ENCODE measurements at places on chromosomes 13 and 19.

- DNase-seq, result peak; percentile 81
These were observed 1.8 kb upstream of the SSBP4 start for GRCh38 chr19:18417250-18418028.

DNA sequence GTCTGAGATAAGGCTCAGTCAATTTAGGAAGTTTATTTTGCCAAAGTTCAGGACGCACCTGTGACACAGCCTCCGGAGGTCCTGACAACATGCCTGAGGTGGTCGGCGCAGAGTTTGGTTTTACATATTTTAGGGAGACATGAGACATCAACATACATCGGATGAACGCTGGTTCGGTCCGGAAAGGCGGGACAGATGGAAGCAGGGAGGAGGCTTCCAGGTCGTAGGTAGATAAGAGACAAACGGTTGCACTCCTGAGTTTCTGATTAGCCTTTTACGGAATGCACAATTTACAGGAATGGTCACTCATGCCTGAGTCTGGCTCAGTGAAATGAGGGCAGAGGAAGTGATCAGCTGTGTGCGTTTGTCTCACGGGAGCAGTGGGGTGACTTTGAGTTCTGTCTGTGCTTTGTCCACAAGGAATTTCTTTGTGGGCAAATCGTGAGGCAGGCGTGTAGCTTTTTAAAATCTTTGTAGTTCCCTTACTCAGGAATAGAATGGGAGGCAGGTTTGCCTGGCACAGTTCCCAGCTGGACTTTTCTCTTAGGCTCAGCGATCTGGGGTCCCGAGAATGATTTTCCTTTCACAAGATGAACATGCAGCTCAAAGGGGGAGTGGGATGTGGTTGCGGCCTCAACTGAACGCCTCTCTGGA is 36.2 kb downstream of the C13orf46 start:
- no peak for DNase-seq

- peak; percentile 84 for DNase-seq
These were observed 122.5 kb downstream of the STK24 start for GRCh38 chr13:98454389-98454881.

GRCh38 chr13:73055813-73056564 is 2.8 kb upstream of the KLF5 start:
- peak; percentile 90 for DNase-seq

DNA sequence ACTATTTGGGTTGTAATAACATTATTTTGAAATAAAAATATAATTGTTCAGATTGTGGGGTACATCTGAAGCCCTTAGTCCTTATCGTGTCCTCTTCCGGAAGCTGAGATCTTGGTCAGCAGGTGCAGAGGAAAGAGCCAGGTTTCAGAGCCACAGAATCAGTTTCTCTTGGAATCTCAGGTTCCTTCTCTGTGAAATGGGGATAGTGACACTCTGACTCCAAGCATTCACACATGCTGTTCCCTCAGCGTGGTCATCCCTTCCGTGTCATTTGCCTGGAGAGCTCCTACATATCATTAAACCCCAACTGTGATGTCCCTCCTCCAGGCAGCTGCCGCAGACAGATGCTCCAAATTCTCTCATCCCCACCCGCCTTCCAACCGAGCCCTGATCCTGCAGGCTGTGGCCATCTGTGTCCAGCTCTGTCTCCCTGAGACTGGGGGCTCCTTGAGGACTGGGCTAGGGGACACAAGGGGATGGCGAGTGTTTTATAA is 59.8 kb downstream of the AP1M1 start:
- no peak for DNase-seq

GRCh38 chr19:38900743-38901190 is 998 bp downstream of the NFKBIB start:
- peak; percentile 10 for DNase-seq

DNA sequence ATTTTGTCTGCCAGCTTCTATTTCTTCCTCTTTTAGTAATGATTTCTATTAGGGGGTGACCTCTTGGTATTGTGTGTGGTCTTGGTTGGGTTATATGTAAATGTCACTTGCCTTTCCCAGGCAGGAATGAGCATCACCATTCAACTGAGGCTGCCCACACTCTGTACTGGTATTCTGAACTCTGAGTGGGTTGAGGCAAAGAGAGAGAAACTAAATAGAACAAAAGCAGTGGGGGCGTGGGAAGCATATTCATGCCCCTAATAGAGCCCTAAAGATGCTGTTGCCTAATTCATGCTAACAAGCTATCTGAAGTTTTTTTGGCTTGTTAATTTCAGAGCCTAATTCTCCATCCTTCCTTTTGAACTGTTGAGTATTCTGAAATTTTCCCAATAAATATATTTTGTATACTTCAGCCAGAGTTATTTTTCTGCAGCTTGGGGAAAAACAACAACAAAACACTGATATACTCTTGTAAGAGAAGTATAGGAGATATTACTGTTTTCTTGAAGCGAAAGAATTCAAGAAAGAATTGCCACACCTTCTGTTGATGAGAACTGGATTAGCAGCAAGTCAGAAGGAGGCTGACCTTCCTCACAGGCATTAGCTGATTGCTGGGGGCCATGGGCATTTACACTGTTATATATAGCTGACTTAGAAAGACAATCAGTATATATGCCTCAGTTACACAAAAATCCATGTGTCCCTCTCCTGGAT is 315.8 kb upstream of the KLF12 start:
- DNase-seq, result no peak

DNA sequence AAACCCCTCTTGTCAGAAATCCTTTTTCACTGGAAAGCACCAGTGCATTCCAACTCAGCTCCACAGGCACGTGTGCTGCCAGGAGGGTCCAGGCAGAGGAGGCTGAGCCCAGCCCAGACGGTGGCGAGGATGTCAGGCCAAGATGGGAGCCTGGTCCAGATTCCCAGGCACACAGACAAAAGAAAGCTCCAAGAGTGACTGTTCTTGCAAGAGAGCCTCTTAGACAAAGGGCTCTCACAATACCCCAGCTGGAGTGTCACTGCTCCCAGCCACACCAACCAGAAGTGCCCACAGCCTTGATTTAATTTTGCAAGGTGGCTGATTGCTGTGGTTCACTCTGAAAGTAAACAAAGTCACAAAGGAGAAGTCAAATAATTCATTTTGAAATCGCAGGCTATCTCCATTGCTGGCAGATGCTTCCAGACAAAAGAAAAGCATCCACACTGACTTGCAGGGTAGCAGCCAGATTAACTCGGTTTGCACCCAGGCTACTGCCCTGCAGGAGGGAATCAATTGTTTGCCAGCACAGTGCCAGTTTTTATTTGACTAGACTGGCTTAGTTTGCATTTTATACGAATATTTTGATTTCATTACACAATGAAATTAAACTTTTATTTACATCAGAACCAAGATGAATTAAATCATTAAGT is 95.1 kb downstream of the RAB20 start:
- DNase-seq, result no peak

DNA sequence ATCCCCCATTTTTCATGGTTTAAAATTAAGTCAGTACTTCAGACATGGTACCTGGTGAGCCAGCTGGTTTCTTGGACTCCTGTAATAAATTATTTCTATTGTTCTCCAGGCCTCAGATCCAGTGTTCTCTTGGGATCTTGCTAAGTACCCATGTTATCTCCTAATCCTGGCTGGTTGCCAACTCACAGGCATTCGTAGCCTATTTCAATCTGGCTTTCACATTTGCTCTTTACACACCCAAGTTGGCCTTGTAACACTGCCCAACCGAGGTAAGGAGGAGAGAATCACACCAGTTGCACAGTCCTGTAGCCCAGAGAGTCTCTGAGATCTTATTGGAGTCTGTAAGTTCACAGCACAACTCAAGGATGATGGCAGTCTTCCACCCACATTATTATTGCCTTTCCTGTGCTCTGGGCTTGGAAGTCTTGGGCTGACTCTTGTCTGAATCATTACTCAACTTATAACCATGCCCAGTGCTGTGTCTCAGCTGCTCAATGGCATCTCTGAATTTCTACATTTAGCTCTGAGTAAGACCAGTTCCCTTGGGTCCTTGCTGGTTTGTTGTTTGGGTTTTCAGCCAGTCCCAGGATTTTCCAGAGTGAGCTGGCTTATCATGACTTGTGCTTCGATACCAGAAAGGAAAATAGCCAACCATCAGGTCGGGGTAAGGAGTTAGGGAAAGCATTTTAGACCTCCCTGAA is 76.6 kb upstream of the KLF12 start:
- DNase-seq, result peak; percentile 89

DNA sequence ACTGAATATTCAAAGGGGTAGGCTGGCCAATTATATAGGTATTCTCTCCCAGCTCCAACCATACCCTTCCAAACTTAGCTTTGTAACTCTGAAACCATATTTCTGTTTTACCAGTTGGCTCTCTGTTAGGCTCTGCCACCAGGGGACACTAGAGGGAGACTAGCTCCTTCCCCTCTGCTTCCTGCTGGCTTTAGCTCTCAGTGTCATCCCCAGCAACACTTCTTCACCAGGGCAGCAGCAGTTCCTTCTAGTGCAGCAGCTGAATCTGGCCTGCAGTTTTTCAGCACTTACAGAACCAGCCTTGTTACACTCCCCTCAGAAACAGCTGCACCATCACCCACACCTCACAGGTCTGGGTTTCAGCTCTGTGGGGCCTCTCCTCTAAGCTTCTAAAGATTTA is 51.0 kb upstream of the DOCK9 start:
- no peak for DNase-seq

DNA sequence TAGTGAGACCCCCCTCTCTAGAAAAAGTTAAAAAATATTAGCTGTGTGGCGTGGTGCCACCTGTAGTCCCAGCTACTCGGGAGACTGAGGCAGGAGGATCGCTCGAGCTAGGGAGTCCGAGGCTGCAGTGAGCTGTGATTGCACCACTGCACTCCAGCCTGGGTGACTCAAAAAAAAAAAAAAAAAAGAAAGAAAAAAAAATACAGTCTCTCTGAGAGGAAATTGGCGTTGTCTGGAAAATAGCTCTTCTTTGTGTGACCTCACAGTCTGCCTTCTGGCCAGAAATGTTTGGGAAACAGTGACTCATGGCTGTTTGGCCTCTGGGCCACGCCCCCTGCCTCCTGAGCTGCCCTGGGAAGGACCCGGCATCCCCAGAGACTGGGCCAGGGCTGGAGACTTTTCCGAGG is 10.7 kb downstream of the MARCHF2 start:
- DNase-seq, result peak; percentile 98

DNA sequence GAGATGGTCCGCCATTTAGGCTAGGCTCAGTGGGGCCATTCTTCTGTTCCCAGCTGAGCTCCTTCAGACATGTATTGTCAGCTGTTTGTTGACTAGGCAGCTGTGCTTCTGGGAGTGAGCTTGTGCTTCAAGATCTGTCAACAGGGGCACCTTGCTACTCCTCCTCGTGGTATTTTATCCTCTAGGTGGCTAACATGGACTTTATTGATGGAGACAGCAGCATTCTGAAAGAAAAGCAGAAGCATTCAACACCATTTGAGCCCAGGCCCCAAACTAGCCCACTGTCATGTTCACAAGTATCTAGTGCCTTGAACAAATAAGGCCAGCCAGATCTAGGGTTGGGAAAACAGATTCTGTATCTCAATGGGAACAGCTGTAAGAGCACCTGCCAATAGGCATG is 65.9 kb downstream of the ZNF429 start:
- DNase-seq, result no peak

- peak; percentile 92 for DNase-seq
These were observed 2.2 kb downstream of the ANKRD10 start for GRCh38 chr13:110912651-110913051.

DNA sequence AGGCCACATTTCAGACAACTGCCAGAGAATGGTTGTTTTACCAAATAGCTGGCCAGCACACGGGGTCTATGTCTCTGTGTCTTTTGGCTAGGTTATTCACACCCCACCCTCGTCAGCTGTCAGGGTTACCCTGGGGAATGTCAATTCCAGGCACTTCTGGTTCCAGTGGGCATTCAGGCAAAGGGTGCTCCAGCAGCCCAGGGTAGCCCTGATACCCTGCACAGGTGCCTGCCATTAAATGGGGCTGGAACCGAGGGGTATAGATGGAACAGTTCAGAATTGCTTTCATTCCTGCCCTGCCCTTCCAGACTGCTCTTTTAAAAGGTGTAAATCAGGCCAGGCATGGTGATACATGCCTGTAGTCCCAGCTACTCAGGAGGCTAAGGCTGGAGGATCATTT is 43.2 kb upstream of the HOMER3 start:
- no peak for DNase-seq

DNA sequence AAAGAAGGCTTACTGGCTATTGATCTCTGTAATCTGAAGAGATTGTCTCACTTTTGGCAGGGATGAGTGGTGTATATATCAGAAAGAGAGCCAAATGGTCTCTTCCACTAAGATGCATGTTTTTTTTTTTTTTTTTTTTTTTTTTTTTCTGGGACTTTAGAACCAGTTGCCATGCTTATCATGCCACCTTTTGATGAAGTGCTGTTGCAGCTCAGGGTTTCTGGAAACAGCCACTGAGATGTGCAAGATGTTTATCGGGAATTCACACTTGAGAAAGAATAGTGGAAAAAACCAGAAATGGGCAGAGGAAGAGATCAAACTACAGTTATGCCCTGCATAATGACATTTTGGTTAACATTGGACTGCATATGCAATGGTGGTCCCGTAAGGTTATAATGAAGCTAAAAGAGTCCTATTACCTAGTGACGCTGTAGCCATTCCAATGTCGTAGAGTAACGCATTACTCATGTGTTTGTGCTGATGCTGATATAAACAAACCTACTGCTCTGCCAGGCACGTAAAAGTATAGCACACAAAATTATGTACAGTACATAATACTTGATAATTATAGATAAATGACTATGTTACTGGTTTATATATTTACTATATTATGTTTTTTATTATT is 121.0 kb downstream of the KLF5 start:
- peak; percentile 81 for DNase-seq

DNA sequence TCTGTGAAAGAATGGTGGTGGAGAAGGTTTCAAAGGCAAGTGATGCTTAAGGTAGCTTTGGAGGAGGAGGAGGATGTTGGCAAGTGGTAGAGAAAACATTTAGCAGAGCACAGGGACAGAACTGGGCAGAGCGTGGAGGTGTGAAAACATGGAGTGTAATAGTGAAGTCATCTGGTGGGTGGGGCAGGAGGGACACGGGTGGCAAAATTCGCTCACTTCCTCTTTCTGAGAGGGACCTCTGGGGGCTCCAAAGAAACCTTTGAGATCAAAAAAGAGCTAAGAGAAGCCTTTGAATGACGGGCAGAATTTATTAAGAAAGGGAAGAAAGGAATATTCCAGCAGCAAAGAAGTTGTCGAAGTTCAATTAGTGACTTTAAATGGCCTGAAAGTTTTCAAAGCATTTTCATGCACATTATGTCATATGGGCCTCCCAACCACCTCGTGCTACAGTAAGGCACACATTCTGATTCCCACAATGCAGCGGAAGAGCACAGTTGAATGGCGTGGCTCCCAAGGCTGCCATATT is 82.8 kb downstream of the STARD13 start:
- DNase-seq, result no peak

- no peak for DNase-seq
These were observed 7.3 kb downstream of the SIRT6 start for GRCh38 chr19:4174895-4175668.

All from iris pigment epithelial cell (primary cell).